RWPE2 (cell line): ENCODE measurements at places on chromosomes 3 and 15.

GRCh38 chr3:42851228-42851834 is 24.3 kb downstream of the CYP8B1 start:
- DNase-seq: no peak

GRCh38 chr3:133972156-133972555 is 57.6 kb downstream of the SLCO2A1 start:
- no peak for DNase-seq

GRCh38 chr15:40250304-40250656 is 11.4 kb downstream of the PAK6 start:
- no peak for DNase-seq

DNA sequence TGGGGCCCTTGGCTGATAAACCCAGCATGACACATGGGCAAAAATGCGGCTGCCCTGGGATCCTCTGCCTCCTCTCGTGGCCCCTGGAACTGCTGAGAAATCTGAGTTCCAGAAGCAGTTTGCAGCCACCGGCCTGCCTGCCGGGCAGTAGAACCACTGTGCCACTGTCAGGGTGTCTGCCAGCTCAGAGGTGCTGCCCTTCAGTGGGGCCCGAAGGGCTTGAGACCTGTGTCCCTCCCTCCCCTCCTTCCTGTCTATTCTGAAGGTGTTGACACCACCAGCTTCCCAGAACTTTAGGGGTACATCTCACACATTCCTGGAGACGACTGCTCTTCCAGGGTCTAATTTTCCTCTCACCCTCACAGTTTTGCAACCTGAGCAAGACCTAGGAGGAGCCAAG is 88.2 kb upstream of the POMGNT2 start:
- DNase-seq: no peak

DNA sequence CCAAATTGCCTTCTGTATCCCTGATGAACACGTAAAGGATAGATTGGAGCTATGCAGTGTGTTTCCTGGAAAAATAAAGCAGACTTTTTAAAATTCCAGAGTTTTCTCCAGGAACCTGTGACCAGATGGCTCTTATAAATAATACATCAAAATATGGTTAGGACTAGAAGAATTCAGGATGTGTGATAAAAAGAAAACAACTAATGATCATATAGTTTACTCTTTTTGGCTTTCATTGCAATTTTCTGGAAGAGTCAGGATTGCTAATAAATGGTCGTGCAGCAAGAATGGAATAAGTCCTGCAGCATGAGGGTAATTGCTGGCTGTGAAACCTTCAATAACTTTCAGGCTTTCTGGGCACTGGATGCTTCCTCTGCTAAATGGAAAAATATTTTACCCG is 30.2 kb upstream of the DENND4A start:
- DNase-seq: no peak

DNA sequence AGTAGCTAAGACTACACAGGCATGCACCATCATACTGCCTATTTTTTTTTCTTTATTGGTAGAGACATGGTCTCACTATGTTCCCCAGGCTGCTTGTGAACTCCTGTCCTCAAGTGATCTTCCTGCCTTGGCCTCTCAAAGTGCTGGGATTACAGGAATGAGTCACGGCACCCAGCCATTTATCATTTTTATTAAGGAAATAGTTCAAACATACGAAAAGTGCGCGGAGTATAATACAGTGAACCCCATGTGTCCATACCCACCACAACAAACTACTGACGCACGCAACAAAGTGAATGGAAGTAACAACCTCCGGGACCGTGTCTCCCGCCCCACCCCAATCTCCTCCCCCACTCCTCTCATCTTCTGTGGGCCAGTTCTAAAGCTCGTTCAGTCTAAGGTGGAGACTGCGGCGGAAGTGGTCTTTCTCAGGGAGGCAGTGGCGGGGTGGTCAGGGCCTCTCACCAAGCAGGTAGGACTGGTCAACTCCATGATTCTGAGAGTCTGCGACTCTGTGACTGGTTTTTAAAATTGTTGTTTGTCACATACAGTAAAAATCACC is 42.1 kb downstream of the DNAJB8 start:
- DNase-seq: no peak

DNA sequence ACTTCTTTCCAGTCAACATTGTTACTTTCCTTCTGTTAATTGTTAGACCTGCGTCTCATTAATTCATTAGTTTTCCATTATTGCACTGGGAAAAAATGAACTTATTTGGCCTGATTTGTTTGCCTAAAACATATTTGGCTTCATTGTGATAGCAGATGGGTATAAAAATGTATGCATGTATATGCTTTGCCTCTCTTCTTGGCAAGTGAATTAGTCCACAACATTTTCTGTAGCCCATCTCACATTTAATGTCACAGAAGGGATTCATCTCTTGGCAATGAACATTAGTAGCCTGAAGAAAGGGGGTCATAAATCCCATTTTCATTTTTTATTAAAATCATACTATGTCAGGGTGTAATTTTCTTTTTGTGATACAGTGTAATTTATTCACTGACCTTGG is 125.2 kb downstream of the TUSC7 start:
- no peak for DNase-seq

- no peak for DNase-seq
Observed at GRCh38 chr3:46551615-46552014, 14.5 kb downstream of the LRRC2 start.
